Dorsolateral prefrontal cortex (tissue), 122 donors: ENCODE measurements at places on chromosomes 1 and 21.

DNA sequence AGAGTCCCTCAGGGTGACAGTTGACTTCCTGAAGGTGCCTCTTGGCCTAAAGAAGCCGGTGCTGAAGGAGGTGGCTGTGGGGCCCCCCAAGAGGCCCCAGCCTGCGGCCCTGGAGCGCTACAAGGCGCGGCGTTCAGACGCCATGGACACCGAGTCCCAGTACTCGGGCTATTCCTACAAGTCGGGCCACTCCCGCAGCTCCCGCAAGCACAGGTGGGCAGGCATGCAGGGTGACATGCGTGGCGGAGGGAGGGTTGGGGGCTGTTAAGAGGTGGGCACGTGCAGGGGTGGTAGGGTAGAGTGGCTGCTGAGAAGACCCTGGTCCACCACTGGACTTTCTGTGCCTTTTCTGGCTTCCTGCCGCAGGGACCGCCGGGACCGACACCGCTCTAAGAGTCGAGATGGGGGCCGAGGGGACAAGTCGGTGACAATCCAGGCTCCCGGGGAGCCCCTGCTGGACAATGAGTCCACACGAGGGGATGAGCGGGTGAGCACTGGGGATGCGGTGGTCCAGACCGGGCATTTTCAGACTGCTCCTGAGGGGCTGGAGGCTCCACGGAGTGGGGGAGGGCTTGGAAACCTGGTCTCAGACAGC lies 15.4 kb downstream of the VANGL2 start:
- DNase-seq = no peak

- DNase-seq = no peak
Observed at GRCh38 chr1:232621050-232621449, 8.9 kb downstream of the SIPA1L2 start.

GRCh38 chr21:29164323-29164942 lies 34.0 kb downstream of the MAP3K7CL start:
- DNase-seq = no peak

- no peak for DNase-seq
Observed at GRCh38 chr1:90786709-90787108, 69.6 kb upstream of the BARHL2 start.

GRCh38 chr1:173020138-173020750 lies 30.5 kb downstream of the TNFSF18 start:
- no peak for DNase-seq

DNA sequence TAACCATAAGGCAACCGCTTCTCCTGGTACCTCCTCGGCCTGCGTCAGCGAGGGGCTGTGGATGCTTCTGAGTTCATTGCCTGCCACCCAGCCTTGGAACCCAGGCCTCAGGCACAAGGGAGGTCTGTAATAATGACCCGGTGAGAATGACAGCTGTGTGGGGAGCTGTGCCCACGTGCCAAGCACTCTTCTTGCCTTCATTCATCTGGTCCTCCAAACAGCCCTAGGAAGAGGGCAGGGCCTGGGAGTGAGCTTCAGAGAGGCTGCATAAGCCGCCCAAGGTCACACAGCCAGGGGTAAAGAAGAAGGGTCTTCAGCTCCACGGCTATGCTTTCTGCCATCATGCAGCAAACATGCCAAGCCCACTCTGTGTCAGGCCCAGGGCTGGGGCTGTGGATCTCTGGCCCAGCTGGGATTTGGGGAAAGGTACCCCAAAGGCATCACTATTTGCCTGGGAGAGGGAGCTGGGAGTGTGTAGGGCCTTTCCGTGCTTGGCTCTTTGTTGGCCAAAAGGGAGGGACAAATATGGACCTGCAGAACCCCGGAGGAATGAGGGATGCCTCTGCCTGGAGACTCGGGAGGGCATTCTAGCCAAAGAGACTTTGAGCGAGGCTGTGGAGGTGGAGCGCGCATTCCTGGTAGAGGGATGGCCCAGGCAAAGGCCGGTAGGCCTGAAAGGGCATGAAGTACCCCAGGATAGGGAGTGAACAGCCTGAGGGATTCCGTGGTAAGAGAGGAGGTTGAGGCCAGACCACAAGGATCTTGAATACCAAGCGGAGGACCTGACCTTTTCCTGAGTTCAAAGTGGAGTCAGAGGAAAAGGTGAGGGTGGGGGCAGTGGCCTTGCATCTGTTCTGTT lies 10.1 kb upstream of the EDN2 start:
- DNase-seq = no peak

- peak; percentile 50 for DNase-seq
Observed at GRCh38 chr1:61056573-61057439, 25.6 kb upstream of the NFIA start.

DNA sequence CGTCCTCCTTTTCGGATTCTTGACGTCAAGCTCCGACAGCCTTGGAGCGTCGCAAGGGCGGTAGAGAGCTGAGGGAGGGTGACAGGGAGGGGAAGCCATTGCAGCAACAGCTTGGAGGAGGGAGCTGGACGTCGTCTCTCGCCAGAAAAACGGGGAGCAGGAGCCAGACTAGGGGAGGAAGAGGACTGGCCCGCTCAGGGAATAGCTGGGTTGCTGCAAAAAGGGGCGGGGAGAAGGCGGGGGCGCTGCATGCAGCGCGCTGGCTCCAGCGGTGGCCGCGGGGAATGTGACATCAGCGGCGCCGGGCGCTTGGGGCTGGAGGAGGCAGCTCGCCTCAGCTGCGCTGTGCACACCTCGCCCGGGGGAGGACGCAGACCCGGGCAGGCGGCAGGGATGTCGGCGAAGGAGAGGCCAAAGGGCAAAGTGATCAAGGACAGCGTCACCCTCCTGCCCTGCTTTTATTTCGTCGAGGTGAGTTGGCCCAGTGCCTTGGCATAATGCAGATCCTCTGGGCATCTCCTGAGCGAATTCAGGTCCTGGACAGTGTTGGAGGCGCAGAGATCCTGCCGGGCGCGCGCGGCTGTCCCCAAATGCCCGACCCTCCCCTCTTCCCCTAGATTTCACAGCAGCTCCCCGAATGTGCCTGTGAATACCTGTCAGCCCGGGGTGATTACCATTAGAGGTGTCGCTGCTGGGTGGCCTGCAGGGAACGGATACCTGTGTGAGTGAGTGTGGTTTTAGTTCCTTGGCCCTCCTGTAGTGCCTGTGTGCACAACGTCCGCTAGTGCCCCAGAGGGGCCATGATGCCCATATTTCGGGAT lies at the start of gene PLPPR4:
Gene PLPPR4, plus strand, starts transcription at position 292 of the 821 bp plus-strand sequence. Its CDS starts 102 bp downstream, at position 394.
- DNase-seq = peak; percentile 18

DNA sequence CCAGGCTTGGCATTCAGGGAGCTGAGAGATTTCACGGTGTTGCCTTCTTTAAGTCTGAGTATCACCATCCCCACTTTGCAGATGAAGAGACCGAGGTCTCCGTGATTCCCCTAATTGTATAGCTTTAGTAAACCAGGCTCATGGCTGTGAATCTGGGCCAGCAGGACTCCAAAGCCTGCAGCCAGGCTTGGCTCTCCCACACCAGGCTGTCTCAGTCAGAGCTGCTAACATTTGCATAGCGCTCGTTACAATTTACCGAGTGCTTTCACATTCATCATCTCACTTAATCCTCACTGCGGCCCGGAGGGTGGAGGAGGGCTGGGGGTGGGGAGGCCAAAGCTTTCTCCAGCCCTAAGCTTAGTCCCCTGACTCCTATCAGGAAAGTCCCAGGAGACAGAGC lies 11.7 kb downstream of the C1orf94 start:
- no peak for DNase-seq

DNA sequence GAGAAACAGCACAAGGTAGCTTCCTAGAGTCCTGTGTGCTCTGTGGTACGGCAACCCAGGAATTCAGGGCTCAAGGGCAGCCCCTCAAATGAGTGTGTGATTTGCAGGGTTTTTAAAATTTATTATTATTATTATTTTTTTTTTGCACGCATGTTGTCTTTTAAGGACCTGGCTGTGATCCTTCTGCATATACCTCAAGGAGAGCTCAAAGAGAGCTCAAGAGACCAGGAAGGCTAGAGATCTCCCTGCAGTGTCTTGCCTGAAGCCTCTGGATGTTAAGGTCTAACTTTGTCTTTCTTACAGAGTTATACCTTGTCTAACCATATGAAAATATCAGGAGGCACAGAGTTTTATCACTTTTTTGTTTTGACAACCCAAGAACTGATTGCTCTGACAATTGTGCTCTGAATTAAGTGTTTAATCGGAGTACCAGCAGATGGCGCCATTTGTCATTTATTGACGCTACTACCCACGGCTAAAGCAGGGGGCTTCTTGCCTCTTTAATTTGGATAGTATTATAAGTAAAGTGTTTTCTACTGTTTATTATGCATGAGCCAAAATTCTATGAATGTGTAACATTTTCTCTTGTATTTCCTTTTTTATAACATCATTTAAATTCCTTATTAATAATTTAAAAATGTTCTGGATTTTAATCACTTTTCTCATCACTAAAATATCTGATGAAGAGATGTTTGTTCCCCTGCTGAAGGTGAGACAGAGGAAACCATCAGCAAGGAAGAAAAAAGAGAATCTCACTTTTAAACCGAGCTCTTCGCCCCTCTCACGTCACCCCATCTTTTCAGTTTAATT lies 35.8 kb upstream of the LMO4 start:
- no peak for DNase-seq

- DNase-seq = no peak
Observed at GRCh38 chr1:217620814-217621213, 10.1 kb downstream of the GPATCH2 start.

DNA sequence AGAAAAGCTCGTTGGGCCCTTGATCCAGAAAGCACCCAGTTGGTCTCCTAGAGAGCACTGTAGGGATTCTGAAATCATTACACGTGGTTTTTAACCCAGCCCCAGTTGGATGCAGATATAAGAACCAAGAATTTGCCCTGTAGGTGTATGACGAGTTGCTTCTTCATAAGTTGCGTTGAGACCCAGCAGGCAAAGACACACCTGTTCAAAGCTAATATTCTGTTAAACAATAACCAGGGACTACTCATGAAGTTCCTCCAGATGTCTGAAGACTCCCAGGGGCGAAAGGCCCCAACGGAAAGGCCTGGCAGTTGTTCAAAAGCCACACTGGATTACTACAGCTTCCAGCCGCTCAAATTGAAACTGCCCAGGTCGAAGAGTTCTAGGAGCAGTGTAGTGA lies 88.6 kb upstream of the HNRNPU start:
- DNase-seq = no peak

- no peak for DNase-seq
Observed at GRCh38 chr1:155636397-155637153, 26.6 kb downstream of the MSTO1 start.

GRCh38 chr1:248793592-248793991 lies 32.1 kb downstream of the SH3BP5L start:
- no peak for DNase-seq
